ENCODE measurements at places on chromosomes 16 and 17.

DNA sequence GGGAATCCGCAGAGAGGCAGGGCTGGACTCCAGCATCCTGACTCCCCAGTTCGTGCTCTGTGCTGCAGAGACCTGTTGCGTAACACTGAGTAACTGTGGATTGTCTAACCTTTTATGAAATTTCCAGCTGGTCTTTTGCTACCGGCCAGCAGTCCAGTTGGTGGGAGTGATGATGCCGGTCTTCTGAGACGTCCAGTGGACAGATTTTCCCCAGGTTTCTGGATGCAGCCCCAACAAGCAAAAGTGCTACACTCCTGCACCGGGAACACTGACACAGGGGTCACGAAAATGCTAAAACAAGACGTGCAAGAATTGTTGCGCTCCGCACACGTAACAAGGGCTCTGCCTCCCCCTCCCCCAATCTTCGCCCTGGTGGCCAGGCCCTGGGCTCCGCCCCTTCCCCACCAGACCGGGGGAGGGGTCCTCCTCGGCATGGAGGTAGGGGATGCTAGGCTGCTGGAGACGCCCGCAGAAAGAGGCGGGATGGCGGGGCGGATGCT is 701 bp upstream of the MRC2 start:
- DNase-seq = no peak

- DNase-seq = no peak
These were observed 10.6 kb upstream of the SCN4A start for GRCh38 chr17:63983320-63983719.

DNA sequence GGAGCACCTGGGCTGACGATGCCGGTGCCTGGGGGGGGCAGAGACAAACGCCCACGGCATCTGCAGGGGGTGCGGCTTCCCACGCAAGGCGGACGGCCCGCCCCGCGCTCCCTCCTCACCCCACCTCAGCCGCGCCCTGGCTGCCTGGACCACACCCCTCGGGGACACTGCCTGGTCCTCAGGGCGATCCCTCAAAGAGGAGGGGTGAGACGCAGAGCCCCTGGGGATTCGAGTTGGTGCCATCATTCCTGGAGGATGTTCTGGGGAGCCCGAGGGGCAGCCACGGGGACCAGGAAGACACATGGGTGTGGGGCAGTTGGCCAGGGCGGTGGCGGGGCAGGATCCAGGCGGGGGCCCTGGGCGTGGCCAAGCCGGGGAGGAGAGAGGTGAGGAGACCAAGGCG is 3.9 kb downstream of the IGFALS start:
- DNase-seq = no peak

DNA sequence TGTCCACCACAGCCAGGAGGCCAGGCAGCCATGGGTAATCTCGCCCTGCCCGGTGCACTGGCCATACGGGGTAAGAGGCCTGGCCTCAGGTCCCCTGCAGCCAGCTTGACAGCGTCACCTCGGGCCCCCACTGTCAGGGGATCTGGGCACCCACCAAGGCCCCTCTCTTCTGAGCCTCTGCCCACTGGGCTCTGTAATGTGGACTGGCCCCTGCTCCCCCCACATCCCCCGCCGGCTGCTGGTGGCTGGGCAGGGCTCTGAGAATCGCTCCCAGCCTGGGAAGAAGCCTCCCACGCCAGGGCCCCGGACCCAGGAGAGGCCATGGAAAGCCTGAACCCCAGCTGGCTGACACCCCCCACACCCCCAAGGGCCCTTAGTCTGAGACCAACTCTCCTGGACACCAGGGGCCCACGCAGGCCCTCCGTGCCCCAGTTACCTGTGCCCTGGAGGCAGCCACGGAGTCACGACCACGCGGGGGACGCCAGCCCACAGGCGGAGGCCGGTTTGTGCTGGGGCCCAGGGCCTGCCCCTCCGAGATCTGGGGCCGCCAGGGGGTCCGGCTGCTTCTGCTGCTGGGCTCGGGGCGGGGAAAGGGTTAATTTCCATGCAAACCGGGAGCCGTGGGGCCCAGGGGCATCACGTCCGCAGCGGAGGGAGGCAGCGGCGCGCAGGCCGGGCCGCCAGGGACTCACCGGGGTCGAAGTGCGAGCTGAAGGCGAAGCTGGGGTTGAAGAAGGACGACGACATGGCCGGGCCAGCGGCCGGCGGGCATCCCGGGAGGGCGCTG is at the start of gene PVALEF:
TSS of gene PVALEF (plus strand) at position 262 of the 787 bp plus-strand sequence. CDS start 15,720 bp downstream, outside the sequence.
- no peak for DNase-seq

GRCh38 chr17:77308861-77309726 is 168.3 kb downstream of the SEC14L1 start:
- no peak for DNase-seq

- DNase-seq = no peak
These were observed 20.2 kb upstream of the C1QL1 start for GRCh38 chr17:44988044-44988942.

DNA sequence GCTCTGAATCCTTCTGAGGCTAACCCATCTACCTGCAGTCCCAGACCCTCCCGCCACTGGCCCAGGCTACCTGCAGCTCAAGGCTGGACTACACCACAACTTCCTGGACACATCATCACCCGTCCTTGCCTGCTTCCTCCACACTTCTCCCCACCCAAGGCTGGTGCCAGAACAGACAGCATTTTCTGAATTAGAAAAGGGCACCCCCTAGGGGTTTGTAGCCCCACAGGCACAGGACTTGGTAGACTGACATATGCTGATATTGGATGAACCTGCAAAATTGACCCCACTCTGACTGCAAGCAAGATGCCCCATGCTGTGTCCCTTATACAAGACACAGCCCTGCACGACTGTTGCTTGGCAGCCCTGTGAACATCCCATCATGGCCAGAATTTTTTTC is 271.5 kb upstream of the C16orf82 start:
- DNase-seq = no peak

GRCh38 chr17:76630151-76630550 is 13.4 kb downstream of the ST6GALNAC1 start:
- no peak for DNase-seq

DNA sequence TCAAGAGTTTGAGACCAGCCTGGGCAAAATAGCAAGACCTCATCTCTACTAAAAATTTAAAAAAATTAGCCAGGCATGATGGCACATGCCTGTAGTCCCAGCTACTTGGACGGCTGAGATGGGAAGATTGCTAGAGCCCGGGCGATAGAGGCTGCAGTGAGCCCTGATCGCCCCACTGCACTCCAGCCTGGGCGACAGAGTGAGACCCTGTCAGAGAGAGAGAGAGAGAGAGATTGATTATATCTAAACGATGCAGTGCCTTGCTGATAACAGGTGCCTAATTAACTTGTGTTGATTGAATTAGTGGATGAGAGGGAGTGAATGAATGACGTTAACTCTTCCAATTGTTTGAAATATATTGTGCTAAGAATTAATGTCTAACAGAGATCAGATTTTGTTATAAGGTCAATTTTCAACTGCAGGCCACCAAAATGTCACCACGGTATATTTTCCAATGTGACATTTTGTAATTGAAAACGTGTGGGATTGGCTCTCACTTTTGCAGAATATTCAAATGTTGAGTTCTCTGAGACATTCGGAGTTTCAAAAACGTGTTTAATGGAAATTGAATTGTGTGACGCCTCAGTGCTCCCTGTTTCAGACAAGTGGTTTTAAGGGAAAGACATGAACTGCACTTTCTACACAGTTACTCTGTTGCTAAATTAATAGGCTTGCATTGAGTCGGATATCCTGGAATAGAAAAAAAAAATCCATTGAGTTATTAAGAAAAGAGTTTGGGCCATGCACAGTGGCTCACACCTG is 53.6 kb downstream of the ABAT start:
- no peak for DNase-seq

GRCh38 chr16:11007714-11008280 is 63.4 kb downstream of the CLEC16A start:
- DNase-seq = no peak

GRCh38 chr17:47942096-47942510 is 732 bp downstream of the PNPO start:
- DNase-seq = no peak

DNA sequence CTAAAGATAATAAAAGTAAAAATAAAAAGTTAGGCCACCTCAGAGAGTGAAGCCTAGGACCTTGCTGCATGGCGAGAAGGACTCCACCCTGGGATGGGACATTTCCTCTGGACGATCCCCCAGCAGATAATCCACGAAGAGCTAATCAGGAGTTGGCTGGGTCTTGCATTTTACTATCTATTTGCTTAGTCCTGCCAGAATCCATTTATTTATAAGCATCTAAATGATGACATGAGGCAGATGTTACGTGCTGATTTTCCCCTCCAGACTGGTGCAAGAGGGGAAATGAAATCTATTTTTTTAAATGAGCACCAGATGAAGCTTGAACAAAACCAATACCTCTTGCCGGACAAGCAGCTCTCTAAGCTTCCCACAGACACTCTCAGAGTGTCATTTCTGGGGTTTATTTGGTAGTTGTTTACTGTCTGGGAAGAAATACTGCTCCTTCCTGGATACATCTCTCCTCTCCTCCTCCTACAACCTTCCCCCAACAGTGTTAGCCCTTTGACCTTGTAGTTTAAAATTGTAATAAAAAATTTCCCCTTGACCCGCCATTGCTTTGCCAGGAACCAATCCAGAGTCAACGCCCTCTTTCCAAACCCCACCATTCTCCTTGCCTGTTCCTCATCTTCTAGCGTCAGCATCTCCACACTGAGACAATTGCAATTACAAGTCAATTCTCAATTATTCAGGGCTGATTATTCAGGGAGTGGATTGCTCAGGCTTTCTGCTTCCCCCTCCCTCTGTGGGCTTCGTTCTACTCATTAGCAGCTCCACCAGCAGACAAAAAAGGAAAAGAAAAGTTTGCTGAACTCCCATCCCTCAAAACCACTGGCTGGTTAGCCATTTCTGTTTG is 63.0 kb downstream of the GSG1L start:
- DNase-seq = no peak

GRCh38 chr16:23729503-23730424 is 16.7 kb upstream of the ERN2 start:
- DNase-seq = no peak

- DNase-seq = no peak
These were observed 24.0 kb upstream of the CDC42EP4 start for GRCh38 chr17:73335591-73336407.

GRCh38 chr17:12631076-12631475 is 34.6 kb upstream of the MYOCD start:
- DNase-seq = no peak

- no peak for DNase-seq
These were observed 31.0 kb upstream of the RHOT1 start for GRCh38 chr17:32111141-32111771.

GRCh38 chr17:48486557-48486956 is 44.3 kb downstream of the HOXB1 start:
- DNase-seq = no peak

GRCh38 chr17:39935909-39936308 is 8.4 kb downstream of the LRRC3C start:
- DNase-seq = no peak

- DNase-seq = no peak
These were observed 654.3 kb upstream of the KIF2B start for GRCh38 chr17:53168413-53168812.

- DNase-seq = no peak
These were observed 16.2 kb upstream of the TVP23A start for GRCh38 chr16:10834766-10835165.

DNA sequence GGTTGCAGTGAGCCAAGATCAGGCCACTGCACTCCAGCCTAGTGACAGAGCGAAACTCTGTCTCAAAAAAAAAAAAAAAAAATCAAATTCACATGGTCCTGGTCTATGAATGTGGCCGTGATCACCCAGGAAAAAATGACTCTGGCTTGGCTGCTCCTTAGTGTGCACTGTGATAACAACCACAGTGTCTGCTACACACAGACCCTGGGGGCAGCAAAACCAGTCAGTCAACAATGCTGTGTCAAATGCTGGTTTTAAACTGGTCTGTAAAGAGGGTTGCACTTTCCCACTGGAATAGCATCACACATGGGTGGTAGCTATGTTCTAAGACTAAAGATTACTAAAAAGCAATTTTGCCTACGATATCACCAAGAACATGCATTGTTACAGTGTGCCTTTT is 71.0 kb downstream of the ARHGAP17 start:
- DNase-seq = no peak

DNA sequence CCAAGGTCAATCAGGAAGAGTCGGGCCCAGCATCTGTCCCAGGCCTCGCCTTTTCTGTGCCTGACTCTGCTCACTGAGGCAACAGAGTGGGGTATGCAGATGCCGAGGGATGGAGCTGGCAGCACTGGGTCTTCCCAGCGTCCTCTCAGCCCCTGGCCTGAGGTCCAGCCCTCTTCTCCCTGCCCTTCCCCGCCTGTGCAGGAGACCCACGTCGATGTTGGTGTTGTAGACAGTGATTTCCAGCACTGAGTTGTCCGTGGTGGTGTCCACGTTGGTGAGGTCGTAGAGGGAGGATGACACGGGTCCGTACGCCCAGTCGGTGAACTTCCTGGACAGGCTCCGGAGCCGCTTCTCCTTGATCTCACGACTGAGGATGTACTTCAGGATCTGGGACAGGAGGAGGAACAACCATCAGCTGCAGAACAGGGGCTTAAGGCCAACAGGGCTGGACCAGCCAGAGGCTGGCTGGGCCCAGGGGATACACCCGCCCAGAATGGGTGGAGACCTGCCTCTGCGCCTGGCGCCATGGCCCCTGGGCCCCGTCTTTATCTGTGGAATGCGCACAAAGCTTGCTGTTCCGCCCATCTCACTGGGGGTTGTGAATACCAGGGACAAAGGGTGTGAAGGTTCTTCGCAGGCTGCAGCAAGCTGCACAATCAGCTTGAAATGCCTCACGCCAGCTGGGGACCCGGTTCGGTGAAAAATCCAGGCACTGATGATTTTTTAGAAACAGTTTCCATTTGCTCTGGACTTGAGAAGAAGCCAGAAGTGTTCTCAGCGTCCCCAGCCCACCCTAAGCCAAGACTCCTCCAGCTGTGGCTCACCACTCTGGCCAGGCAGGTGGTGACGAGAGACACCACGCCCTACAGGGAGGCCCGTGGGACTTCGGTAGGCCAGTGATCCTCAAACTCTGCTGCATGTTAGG is 27.5 kb downstream of the TRPV3 start:
- no peak for DNase-seq

GRCh38 chr17:50783193-50783660 is 15.9 kb upstream of the ANKRD40CL start:
- peak; percentile 67 for DNase-seq

- DNase-seq = no peak
These were observed 37.1 kb upstream of the MEOX1 start for GRCh38 chr17:43698678-43699437.

Data from activated gamma-delta T cell treated with anti-CD3 and anti-CD28 coated beads, Interleukin-2, amount 50 U/mL, for 16 hours (primary cell).